Osteoblast (primary cell): ENCODE measurements at places on chromosomes 16 and 17. TPM values are rescaled to one million over a fixed set of nuclear protein-coding genes. Genes with fewer than 3 reads are reported as not detected.

Gene ARL2BP
- 85.8 and 88.4 TPM in 2 replicates for total RNA-seq

Gene TBC1D3L
- total RNA-seq = 4.0 TPM in 1 of 2 replicates, not detected in the other

Gene CNTD1
- total RNA-seq = 0.88 TPM in 1 of 2 replicates, not detected in the other

Gene PSMC3IP
- 1.8 TPM in 2 replicates for total RNA-seq

Gene TRIM16
- total RNA-seq = 43.0 and 56.1 TPM in 2 replicates

Gene ATP2A1
- 0.29 and 0.36 TPM in 2 replicates for total RNA-seq

Gene FN3KRP
- total RNA-seq = 10.1 and 13.8 TPM in 2 replicates

Gene TBC1D3B
- 0.36 and 0.88 TPM in 2 replicates for total RNA-seq

Gene PRSS33
- total RNA-seq = not detected in 2 replicates

Gene KRTAP4-1
- not detected in 2 replicates for total RNA-seq

Gene HAP1
- total RNA-seq = under 0.01 TPM in 1 of 2 replicates, not detected in the other

Gene TRPV2
- total RNA-seq = 62.5 and 71.3 TPM in 2 replicates

Gene UNC45B
- total RNA-seq = not detected in 2 replicates

Gene AANAT
- total RNA-seq = not detected in 2 replicates

Gene SLC5A11
- total RNA-seq = 0.29 TPM in 1 of 2 replicates, not detected in the other

Gene FBXW10B
- 0.29 and 0.36 TPM in 2 replicates for total RNA-seq

Gene HBZ
- total RNA-seq = not detected in 2 replicates

Gene PRRT2
- total RNA-seq = 1.4 and 4.1 TPM in 2 replicates

Gene SLC22A31
- total RNA-seq = not detected in 2 replicates

Gene PITPNM3
- total RNA-seq = 1.8 TPM in 2 replicates

Gene GINS2
- total RNA-seq = 1.2 and 1.8 TPM in 2 replicates

Gene OTOA
- under 0.01 TPM in 2 replicates for total RNA-seq

Gene CLDN7
- 0.36 and 1.8 TPM in 2 replicates for total RNA-seq
